ENCODE measurements at places on chromosomes 4 and X.
A peak's percentile ranks its signal among the peaks of the same experiment; 100 is the strongest.

DNA sequence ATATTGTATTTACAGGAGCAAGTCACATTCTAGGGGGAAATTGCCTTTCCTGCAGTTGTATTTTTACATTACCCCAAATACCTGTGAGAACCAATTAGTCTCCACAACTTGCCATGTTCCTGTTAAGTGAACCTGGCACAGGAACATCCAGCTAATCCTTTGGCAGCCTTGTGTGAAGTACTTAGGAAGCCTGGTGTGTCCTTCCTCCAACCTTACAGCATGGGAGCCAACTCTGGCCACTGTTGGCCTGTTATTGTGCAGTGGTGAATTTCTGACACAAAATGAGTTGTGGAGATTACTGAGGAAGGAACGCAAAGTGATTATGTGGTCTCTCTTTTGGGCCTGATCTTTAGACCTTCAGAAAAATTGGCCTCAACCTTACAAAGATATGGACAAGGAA lies 238.0 kb upstream of the PITX2 start:
- DNase-seq: no peak

- peak; percentile 19 for DNase-seq
Measured at GRCh38 chr4:169566021-169566818, 46.2 kb downstream of the NEK1 start.

GRCh38 chr4:24999392-25000089 lies 31.2 kb downstream of the LGI2 start:
- DNase-seq: no peak

- no peak for DNase-seq
Measured at GRCh38 chr4:129335818-129336217, 239.9 kb downstream of the C4orf33 start.

- no peak for DNase-seq
Measured at GRCh38 chrX:42748067-42748850, 29.7 kb downstream of the PPP1R2C start.

GRCh38 chr4:48692897-48693296 lies 87.2 kb downstream of the FRYL start:
- no peak for DNase-seq

DNA sequence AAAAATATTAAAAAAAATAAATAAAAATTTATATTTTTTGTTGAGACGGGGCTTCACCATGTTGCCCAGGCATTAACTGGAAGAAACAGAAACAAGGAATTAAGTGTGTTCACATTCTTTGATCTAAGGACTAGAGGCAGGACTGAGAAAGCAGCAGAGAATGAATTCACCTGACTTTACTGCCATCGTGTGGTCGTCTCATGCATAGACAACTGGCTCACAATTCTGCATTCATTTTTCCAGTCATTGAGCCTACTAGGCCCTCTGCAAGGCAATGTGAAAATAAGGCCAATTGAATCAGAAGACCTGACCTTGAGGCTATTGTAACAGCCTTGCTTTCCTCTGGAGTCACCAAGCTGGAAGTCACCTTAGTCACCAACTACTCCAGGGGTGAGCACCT lies 37.4 kb downstream of the LHFPL1 start:
- DNase-seq: no peak

DNA sequence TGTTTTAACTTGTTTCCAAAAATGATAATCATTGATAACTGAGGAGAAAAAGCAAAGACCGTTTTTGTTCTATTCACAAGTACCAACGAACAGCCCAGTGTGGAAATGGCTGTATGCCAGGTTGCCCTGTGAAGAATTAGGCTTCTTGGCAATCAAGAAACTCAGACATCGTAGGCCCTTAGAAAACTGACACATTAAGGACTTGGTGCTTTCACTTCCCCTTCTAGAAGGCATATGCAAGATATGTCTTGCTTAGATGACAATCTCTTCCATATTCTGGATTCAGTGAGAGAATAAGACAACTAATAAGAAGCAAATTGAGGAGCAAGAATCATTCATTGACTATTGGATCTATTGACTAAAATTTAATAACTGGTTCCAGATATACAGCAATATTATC lies 56.6 kb downstream of the ANAPC10 start:
- DNase-seq: peak; percentile 53

Measured in GM12864 (cell line).